ENCODE measurements at places on chromosomes 2 and 18.

GRCh38 chr2:96548558-96549465 is 12.3 kb downstream of the ARID5A start:
- no peak for DNase-seq

DNA sequence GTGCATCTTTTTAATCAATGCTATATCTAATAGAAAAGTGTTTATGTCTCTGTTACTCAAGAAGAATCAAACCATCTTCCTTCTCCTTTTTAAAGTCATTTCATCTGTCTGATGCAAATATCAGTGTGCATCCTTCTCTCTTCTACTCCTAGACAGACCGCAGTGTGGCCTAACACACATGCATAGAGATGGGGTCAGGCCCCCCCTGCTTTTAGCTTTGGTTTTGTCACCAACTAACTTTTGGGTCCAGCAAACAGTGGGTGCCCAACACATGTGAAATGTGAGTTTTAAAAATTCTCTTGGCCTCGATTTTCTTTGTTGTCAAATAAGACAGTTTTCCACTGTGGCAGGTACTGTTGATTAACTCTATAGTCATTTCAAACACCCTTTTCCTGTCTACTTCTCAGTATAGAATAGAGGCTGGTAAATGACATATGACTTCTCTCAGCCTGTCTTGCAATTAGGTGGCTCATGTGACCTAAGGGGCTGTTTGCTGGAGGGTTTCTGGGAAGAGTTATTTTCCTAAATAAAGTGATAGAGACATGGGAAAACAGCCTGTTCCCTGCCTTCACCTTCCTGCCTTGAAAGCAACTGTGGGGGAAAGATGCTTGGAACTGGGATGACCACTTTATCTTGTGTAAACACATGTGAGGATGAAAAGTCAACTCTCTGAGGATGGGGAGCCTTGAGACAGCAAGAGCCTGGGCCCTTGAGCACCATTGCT is 65.7 kb upstream of the DARS1 start:
- DNase-seq: no peak

DNA sequence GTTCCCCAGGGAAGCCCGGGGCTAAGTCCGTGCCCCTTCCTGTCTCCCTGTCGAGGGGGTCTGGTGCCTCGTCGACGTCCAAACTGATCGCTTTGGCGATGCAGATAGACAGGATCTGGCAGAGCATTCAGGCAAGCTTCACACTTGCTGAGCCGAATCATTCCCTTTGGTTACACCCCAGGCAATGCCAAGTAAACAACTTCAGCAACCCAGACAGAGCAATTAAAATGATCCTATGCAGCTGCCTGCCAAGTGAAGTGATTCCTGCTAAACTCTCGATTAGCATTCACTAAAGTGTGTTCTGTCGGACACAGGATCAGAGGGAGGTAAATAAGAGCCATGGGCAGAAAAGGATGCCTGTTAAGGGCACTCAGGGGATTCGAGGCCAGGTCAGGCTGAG is 108.2 kb upstream of the RAB12 start:
- DNase-seq: no peak

DNA sequence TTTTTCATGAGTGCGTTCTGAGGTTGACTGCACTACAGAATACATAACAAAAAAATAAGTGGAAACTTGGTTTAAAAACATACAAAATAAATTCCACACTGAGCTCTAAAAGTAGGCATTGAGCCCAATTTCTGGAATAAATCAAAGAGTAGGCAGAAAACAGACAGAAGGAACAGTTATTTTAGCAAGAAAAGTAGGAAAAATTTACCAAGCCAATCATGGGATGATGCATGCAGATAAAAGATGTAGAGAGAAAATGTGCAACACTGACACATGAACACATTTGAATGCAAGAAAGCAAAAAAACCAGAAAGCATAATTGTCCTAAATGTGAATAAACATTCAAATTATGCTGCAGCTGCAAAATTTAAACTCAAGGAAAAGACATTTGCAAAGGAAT is 308.3 kb downstream of the DLGAP1 start:
- DNase-seq: no peak

- no peak for DNase-seq
These were observed 378.6 kb downstream of the MEIS1 start for GRCh38 chr2:66813525-66813924.

GRCh38 chr2:216339456-216340279 is 32.6 kb downstream of the MARCHF4 start:
- peak; percentile 87 for DNase-seq

DNA sequence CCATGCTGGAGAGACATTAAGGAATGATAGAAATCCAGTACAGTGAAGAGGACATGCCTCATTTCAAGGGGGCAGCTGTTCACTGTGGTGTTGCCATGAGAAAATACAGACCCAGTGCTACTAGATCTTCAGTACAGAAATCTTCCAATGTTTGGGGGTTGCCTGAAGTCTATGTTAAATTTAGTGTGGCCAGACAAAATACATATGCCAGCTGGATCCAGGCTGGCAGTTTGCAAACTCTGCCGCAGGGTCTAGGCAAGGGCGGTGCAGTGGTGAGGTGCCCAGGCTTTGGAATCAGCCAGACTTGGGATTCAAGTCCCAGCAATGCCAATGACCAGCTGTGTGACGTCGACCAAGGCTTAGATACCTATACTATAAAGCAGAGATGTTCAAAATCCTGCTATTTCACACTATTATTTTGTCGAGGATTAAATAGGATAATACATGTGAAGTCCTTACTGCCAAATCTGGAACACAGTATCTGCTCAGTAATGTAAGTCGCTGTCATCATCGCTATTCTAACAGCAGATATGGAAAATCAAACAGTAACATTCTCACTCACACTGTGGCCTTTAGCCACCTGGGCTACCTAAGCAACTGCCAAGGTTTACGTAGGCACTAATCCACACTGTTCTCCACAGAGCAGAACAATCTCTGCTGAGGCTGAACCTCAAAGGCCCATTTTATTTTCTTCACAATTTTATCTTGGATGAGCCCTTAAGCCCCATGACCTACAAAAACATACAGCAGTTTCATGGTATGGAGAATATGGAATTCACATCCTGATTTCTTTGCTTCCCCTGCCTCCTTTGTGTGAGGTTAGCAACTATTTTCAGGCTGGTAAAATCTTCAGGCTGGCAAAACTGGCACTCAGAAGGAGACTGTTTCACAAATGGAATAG is 5.9 kb upstream of the TMSB10 start:
- DNase-seq: no peak

- no peak for DNase-seq
These were observed 54.4 kb downstream of the DTNA start for GRCh38 chr18:34764451-34764850.

- DNase-seq: peak; percentile 77
These were observed 64.1 kb downstream of the PTPN4 start for GRCh38 chr2:119823734-119824334.

DNA sequence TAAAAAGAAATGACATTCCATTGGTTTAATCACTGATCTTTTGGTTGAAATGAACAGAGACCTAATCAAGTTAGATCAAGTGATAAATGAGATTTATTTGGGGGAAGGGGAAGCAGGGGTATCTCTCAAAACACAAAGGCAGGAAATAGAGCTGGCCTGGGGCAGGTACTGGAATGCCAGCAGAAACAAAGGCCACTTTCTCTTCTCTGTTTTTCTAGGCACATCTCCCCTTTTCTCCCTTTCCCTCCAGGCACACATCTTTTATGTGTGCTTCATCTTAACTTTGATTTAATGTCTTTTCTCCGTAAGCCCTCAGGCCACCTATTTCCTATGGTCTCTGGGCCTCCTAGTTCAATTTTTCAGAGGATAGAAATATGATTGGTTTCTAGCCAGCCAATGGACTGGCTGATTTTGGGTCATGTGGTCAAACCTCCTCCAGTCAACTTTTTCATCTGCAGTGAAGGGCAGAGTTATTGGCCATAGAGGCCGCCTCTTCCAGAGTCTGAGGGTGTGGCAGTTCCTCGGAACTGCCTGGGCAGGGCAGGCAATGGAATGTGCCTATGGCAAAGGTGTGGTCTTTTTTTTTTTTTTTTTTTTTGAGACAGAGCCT is 58.9 kb upstream of the FAM136A start:
- no peak for DNase-seq

- DNase-seq: no peak
These were observed 121.3 kb upstream of the IL1R2 start for GRCh38 chr2:101870444-101870843.

GRCh38 chr2:68594674-68595492 is 48.5 kb upstream of the PROKR1 start:
- peak; percentile 68 for DNase-seq

Measured in cardiac fibroblast (primary cell).